ENCODE measurements at places on chromosomes 1 and 21. TPM values are rescaled to one million over a fixed set of nuclear protein-coding genes. Genes with fewer than 3 reads are reported as not detected.
A peak's percentile ranks its signal among the peaks of the same experiment; 100 is the strongest.

DNA sequence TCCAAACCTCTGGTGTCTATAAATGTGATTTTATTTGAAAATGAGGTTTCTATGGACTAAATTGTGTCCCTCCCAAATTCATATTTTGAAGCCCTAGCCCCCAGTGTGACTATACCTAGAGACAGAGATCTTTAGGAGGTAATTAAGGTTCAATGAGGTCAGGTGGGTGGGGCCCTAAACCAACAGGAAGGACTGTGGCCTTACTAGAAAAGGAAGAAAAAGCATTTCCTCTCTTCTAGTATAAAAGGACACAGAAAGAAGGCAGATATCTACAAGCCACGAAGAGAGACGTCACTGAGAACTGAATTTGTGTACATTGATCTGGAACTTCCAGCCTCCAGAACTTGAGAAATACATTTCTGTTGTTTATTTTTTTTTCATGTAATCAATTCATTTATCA lies 123.1 kb upstream of the RUNX1 start:
- no peak for DNase-seq

DNA sequence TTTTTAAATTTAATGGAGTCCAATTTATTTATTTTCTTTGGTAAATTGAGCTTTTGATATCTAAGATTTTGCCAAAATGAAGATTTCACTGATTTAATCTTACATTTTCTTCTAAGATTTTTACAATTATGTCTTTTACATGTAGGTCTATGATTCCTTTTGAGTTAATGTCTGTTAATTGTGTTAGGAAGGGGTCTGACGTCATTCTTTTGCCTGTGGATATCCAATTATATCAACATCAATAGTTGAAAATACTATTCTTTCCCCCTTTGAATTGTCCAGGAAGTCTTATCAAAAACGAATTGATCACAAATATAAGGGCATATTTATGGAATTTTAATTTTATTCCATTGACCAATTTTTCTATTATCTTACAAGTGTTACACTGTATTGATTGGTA lies 1258.8 kb upstream of the B3GALT2 start:
- DNase-seq: no peak

GRCh38 chr1:196933531-196934189 lies 9.9 kb upstream of the CFHR2 start:
- peak; percentile 67 for DNase-seq

The PIGV gene
- 6.6 TPM for polyA plus RNA-seq

DNA sequence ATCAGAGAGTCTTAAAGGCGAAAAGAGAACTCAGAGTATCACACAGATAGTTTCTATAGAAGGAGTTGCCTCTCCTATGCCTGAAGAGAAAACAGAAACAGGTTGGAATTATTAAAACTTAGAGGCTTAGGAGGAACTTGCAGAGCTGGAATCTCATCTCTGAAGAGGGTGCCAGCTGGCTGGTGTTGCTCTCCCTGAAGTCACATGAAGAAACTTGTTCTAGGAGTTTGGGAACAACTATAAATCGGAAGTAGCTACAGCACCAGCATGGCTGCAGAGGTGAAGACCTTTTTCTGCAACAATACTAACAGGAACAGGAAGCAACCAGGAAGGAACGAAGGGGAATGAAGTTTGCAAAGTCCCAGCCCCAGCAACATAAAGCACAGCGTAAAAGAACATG lies 35.8 kb downstream of the FMO3 start:
- no peak for DNase-seq

The LCE4A gene
- polyA plus RNA-seq: not detected

The OR2M3 gene
- not detected for polyA plus RNA-seq

DNA sequence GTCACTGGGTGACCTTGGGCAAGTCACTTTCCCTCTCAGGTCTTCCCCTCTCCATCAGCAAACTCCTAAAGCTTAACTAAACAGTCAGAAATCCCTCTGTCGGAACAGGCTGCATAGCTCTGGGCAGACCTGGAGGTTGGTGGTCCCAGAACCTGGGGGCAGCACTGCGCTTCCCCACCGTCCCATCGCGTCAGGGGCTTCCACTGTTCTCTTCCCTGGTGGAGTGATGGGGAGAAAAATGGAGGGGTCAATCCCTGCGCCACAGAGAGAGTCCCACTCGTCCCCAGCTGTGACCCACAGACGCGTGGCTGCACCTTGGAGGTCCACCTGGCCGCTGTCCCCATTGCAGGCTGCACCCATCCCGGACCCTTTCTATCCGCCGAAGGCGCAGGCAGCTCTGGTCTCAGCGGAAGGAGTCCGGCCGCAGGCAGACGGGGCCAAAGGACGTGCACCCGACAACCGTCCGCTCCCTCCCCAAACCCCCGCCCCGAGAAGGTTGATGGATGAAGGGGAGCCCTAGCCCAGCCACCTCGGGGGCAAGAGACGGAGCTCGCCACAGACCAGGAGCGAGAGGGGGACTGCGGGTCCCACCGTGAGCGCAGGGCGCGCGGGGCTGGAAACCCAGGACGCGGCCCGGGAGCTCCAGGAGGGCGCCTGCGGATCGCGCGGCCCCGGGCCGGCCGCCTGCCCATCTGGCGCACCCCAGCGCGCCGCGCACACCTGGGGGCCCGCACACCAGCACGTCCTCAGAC lies 588 bp upstream of the WNT3A start:
- DNase-seq: peak; percentile 49

DNA sequence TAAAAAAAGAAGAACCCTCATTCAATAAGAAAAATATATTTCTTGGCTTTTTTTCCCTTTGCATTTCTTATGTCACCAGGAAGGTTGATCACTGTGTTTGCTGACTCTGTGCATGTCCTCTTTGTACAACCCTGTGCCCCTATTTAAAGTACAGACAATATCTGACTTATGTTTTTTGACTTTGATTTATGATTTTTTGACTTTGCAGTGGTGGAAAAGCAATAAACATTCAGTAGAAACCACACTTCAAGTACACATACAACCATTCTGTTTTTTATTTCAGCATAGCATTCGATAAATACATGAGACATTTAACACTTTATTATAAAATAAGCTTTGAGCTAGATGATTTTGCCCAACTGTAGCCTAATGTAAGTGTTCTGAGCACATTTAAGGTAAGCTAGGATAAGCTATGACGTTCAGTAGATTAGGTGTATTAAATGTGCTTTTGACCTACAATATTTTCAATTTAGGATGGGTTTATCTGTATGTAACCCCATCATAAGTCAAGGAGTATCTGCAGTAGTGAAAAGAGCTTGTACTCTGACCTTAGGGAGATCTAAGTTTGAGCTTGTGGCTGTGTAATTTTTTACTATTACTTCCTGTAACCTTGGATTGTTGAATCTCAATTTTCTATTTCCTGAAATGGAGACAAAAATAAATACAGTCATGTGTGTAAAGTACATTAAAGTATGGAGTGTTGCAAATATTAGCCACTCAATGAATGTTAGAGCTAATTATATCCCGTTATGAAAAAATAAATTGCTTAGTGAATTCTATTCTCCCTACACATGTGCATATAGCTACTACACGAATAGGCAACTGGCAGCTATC lies 1.2 kb downstream of the RNASEL start:
- DNase-seq: no peak

GRCh38 chr1:205916541-205916940 lies 26.7 kb downstream of the SLC26A9 start:
- no peak for DNase-seq

- no peak for DNase-seq
Measured at GRCh38 chr1:47399138-47399845, 16.8 kb upstream of the FOXE3 start.

The KAZN gene
- polyA plus RNA-seq: 20.0 TPM

The LCE1F gene
- not detected for polyA plus RNA-seq
